Inflammatory macrophage treated with lipopolysaccharide for 4 hours (primary cell): ENCODE measurements at places on chromosomes 5 and 9.

- DNase-seq: no peak
Observed at GRCh38 chr9:107024193-107024592, 161.2 kb downstream of the ZNF462 start.

DNA sequence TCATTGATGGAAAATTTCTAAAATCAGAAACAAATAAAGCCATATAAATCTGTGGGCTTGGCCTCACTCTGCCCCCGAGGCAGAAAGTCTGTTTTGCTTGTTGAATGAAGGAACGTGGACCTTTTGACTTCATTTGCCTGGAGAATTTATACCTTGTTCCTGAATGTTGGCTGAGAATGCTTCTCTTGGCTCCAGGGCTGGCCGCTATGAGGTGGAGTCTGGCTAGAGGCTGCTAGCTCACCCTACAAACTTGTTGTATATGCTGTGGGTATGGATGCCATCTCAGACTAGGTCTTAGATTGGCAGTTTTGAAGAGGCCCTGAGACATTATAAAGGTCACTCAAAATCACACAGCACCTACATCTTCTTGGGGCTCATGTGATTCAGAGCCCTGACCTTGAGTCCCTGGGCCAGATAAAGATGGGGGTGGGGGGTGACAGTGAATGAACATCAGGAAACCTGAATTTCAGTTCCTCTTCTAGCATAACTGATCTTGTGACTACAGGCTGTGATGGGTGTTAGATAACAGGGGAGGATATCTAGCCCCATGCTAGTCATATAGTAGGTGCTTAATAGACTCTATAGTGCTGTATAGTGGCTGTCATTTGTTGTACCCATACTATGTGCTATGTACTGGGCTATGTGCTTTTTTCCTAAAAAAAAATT lies 2.8 kb downstream of the GM2A start:
- DNase-seq: peak; percentile 85

DNA sequence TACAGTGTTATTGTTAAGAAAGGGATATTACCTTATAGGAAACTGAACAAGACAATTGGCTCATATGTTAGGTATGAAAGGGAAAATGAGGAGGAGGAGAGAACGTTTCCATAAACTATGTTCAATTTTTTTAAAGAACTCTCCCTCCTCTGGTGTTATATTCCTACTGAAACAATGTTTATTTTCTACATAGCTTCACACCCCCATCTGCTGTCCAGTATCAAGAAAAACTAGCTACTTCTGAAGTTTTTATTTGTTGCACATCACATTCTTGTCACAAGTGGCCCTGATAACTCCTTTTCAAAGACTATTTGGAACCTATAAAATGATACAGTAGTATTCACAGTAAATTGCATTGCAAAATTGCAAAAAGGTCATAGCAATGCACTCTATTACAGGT lies 223.4 kb upstream of the FAM174A start:
- no peak for DNase-seq

DNA sequence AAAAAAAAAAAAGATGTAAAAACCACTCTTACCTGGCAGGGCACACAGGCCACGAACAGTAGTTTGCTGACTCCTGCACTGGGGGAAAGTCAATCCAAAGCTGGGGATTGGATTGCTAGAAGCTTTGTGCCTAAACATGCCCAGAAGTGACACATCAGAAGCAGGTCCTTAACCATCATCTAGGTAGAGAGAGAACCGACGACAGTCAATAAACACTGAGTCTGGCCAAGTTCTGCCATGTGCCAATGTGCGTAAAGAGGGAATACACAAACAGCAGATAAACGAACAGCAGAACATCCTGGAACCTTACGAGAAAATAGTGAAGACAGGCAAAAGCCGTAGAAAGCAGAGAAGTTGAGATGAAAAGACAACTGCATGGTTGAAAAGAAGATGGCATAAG lies 14.9 kb downstream of the SFXN1 start:
- no peak for DNase-seq

GRCh38 chr5:15601274-15601673 lies 101.3 kb downstream of the FBXL7 start:
- no peak for DNase-seq

GRCh38 chr5:40841068-40841805 lies at the start of gene CARD6:
CARD6 (plus strand) TSS chr5:40841367; CDS start chr5:40841383, 16 bp downstream.
- peak; percentile 82 for DNase-seq
